ENCODE measurements at places on chromosomes 11 and 22. TPM values are rescaled to one million over a fixed set of nuclear protein-coding genes. Genes with fewer than 3 reads are reported as not detected.

Gene C11orf91
- not detected for polyA plus RNA-seq

Gene TST
- 15.4 TPM for polyA plus RNA-seq

Gene MRGPRG
- not detected for polyA plus RNA-seq

Gene P2RY6
- 2.1 TPM for polyA plus RNA-seq

Gene TMA7B
- polyA plus RNA-seq, result 0.13 TPM

Gene KRTAP5-11
- not detected for polyA plus RNA-seq

Gene SYT7
- polyA plus RNA-seq, result 2.9 TPM

Gene OR52E5
- polyA plus RNA-seq, result not detected

- DNase-seq, result no peak
Observed at GRCh38 chr11:3669128-3669527, 2.1 kb downstream of the CHRNA10 start.

- no peak for DNase-seq
Observed at GRCh38 chr11:130310622-130311021, 4.1 kb downstream of the ZBTB44 start.

DNA sequence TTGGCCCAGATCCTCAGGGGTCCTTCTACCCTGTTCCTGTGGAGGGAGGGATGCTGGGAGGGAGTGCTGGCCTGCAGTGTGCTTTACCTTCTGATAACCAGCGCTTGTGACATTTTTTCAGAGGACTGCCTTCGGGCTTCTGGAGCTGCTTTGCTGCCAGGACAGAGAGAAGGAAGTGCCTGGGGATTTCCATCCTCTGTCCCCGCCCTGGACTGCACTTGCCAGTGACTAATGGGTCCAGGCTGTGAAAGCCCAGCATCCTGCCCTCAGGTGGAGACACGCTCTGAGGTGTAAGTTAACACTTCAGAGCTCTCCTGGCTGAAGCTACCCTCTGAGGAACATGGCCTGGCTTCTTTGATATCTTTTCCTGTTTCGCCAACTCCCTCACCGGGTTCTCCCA lies 158.7 kb upstream of the SYT13 start:
- DNase-seq, result no peak

DNA sequence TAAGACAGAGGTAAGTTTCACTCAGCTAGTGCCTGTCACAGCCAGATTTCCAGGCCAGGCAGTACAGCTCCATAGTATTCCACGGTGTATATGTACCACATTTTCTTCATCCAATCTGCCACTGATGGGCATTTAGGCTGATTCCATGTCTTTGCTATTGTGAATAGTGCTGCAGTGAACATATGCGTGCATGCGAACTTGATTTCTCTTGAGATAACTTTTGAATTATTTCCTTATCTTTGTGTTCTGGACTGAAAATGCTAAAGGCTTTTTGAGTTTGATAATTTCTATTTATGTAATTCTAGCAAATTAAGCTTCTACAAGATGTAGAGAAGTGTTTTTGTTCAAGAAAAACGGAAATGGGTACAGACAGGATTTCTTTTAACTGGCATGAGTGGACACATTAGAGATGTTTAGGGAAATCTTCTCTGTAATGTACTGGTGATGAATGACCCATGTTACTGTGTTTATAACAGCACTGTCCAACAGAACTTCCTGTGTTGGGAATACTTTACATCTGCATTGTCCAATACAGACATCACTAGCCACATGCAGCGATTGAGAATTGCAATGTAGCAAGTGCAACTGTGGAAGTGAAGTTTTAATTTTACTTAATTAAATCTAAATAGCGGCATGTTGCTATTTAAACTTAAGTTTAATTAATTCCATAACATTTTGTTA lies 151.3 kb downstream of the CADM1 start:
- peak; percentile 20 for DNase-seq

DNA sequence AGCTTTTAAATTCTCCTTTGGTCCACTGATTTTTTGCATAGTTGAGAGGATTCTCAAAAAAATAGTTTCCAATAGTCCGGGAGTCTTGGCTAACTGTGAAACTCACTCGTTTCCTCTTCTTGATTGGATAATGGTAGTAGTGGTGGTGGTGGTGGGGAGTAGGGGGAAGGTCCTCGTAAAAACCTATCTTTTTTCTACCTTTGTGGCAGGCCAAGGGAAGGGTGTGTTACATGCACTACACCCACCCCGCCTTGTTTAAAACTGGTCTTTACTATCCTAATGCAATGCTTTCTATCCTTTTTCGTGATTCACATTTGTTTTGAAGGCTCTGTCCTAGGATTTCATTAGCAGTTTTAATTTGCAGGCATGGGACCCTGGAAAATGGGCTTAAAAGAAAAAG lies 4.8 kb downstream of the TEAD1 start:
- DNase-seq, result no peak

- no peak for DNase-seq
Observed at GRCh38 chr11:88345408-88345807, 7.9 kb upstream of the CTSC start.

- DNase-seq, result no peak
Observed at GRCh38 chr22:48713272-48714205, 1114.1 kb downstream of the BRD1 start.

- DNase-seq, result no peak
Observed at GRCh38 chr11:32082346-32082986, 8.4 kb upstream of the RCN1 start.

DNA sequence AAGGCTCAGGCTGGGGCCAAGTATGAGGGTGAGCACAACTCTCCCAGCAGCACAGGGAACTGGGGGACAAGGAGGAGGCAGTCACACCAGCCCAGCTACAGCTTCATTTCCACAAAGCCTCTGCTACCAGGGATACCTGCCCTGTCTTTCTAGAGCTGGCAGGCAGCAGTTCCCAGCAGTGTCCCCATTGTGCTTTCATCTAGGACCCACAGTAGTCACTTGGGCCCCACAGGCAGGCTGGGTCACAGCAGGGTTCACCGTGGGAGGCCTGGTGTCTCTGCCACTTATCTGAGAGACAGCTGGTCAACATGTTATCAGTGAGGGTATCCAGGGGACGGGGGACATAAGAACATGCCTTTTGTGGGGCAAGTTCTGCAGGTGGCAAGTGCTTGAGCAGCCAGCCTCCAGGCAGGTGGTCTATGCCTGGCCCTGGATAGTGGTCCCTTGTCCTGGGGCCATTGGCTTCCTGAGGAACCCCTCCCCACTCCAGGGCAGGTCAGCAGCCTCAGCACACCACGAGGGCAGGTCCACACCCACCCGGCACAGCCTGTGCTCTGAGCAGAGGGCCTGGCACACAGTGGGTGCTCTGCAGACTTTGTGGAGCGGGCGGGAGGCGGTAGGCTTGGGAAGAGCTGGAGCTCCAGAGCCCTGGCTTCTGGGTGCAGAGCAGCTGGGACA lies 29.9 kb downstream of the GNAZ start:
- DNase-seq, result no peak

- DNase-seq, result no peak
Observed at GRCh38 chr22:33620085-33620484, 300.2 kb downstream of the LARGE1 start.

GRCh38 chr11:86608251-86608799 lies 64.1 kb downstream of the ME3 start:
- DNase-seq, result peak; percentile 75

DNA sequence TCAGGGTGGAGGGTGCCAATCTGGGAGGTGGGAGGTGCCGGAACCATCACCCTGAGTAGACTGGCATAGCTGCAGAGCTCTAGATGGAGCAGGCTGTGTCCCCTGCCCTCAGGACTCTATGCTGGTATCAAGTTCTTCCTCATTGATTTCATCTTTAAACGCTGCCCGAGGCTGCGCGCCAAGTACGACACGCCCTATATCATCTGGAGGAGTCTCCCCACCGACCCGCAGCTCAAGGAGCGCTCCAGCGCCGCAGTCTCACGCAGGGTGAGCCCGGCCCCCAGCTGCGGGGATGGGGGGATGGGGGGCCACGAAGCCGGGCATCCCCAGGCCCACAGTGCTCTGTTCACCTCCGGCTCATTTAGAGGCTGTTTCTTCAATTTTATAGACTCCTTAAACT lies 52.5 kb downstream of the GRAMD4 start:
- DNase-seq, result no peak

GRCh38 chr22:26697151-26697550 lies 39.8 kb downstream of the MIAT start:
- DNase-seq, result no peak

- DNase-seq, result no peak
Observed at GRCh38 chr11:116192509-116193210, 580.1 kb downstream of the BUD13 start.

DNA sequence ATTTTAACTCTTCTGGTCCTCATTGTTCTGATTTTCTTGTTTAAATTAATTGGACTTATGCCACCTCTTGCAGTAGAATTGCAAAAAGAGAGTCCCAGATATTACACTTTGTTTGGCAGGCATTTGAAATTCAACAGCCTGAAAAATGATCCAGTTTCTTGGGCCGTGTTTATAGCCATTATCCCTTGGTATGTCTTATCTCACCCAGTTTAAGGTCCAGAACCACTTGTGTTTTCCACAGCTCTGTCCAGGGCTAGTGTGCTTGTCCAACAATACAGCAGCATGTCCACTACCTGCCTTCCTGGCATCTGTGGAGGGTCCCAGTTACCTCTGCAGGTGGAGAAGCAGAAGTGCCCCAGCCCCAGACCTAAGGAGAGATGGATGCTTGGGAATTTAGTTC lies 397.4 kb downstream of the SOX6 start:
- no peak for DNase-seq

- no peak for DNase-seq
Observed at GRCh38 chr11:23497040-23497439, 636.8 kb upstream of the CCDC179 start.

DNA sequence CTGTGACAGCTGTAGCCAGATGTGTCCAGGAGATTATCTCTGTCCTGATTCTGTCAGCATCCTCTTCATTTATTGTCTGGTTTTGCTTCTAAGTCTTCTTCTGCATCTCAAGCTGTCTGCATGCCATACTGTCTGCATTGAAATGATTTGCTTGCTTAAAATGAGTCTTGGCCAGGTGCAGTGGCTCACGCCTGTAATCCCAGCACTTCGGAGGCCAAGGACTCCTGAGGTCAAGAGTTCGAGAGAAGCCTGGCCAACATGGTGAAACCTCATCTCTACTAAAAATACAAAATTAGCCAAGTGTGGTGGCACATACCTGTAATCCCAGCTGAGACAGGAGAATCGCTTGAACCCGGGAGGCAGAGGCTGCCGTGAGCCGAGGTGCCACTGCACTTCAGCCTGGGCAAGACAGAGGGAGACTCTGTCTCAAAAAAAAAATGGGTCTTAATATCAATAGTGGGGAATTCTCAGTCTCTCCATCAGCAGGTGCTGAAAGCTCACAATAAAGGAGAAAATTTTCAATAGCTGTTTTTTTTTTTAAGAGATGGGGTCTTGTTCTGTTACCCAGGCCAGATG lies 39.2 kb upstream of the AMPD3 start:
- no peak for DNase-seq

- DNase-seq, result peak; percentile 28
Observed at GRCh38 chr11:111846636-111847035, 24.7 kb downstream of the ALG9 start.

GRCh38 chr22:32574958-32575910 lies 100.6 kb downstream of the FBXO7 start:
- no peak for DNase-seq

DNA sequence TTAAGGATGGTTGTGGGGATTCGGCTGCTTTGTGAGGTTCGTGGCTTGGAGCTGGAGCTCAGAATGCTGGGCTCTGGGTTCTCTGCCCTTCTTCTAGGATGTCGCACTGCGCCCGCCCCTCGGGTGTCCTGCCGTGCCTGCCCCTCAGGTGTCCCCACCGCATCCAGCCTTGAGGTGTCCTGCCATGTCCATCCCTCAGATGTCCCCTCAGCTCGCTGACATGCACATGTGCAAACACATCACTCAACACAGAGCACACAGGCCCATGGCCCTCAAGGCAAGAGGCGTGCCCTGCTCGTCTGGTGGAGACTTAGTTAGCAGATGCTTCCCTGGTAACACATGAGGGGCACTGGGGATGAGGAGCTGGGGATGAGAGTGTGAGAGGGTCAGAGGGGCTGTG lies 359.3 kb downstream of the TBC1D22A start:
- no peak for DNase-seq

DNA sequence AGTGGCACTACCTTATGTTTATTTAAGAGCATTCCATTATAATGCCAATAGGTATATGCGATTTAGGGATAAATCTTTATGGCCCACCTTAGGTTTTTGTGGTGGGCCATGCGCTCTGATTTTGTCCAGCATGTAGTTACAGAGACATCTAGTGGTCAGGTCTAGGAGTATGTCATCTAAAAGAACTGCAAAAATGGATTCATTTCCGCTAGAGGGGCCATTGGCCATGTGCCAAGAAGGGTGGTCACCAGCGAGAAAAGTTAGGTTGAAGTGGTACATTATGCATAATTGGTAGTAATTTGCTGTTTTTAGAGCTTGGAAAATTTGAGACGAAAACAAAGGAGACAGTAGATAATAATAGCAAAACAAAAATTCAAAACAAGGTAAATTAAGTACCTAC lies 27.7 kb downstream of the LRRC4C start:
- DNase-seq, result no peak

GRCh38 chr11:130313383-130314183 lies 1.1 kb downstream of the ZBTB44 start:
- DNase-seq, result peak; percentile 38

GRCh38 chr22:30344447-30345200 lies 12.1 kb downstream of the SF3A1 start:
- DNase-seq, result no peak

- no peak for DNase-seq
Observed at GRCh38 chr11:70064008-70064725, 13.9 kb upstream of the ANO1 start.
